ENCODE measurements at places on chromosomes 2 and 18. TPM values are rescaled to one million over a fixed set of nuclear protein-coding genes. Genes with fewer than 3 reads are reported as not detected.
A peak's percentile ranks its signal among the peaks of the same experiment; 100 is the strongest.

Gene C2orf66
- not detected for total RNA-seq

Gene FBXO15
- total RNA-seq, result 0.90 TPM

Gene STPG4
- 0.28 TPM for total RNA-seq

Gene RGPD4
- not detected for total RNA-seq

Gene ITGA4
- total RNA-seq, result 20.6 TPM

Gene VAMP8
- 0.83 TPM for total RNA-seq

Gene VWC2L
- not detected for total RNA-seq

Gene FNDC4
- total RNA-seq, result 7.3 TPM

- no peaks in the 10 kb centered on the region for H3K27me3 ChIP-seq
- H3K4me1 ChIP-seq, result no peaks in the 10 kb centered on the region
- DNase-seq, result peak; percentile 19
- H3K36me3 ChIP-seq, result no peaks in the 10 kb centered on the region
- no peak overlapping the region for H3K4me3 ChIP-seq
Measured at GRCh38 chr2:168935810-168936581, 34.9 kb downstream of the G6PC2 start.

DNA sequence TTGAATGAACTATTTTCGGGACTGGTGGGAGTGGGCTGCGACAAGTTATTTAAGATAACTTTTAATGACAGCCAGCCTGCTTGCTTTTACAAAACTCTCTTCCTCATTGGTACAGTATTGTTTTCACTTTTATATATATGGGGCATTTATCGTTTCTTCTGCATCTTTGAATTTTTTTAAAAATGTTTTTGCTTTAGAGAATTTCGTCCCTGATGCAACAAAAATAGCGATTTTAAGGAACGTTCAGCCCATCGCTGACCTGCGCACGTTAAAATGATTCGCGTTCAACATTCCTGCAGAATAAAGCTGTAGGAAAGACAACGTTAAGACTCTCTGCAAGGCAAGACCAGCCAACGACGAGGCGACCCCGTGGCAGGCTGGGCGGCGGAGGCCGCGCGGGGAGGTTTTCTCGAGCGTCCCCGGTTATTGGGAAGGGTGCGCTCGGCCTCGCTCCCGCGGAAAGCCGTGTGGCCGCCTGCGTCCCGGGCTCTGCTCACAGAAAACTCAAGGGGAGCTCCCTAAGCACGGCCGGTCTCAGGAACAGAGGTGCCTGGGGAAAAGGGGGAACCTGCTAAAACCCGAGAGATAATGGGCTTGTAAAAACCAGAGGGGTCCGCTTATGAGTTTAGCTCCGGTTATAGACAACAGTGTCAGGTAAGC lies 3.0 kb downstream of the PAX8 start:
- H3K4me1 ChIP-seq, result no peaks in the 10 kb centered on the region
- DNase-seq, result no peak
- no peaks in the 10 kb centered on the region for H3K36me3 ChIP-seq
- no peak overlapping the region for H3K4me3 ChIP-seq

GRCh38 chr2:133158024-133158423 lies 410.2 kb downstream of the NCKAP5 start:
- no peak for DNase-seq
- H3K27ac ChIP-seq, result no peak overlapping the region
- H3K4me1 ChIP-seq, result no peaks in the 10 kb centered on the region
- no peak overlapping the region for H3K4me3 ChIP-seq

- H3K27ac ChIP-seq, result no peak overlapping the region
- H3K27me3 ChIP-seq, result no peaks in the 10 kb centered on the region
- H3K4me3 ChIP-seq, result no peak overlapping the region
- no peaks in the 10 kb centered on the region for H3K4me1 ChIP-seq
- H3K36me3 ChIP-seq, result peaks cover 16% of the 10 kb centered on the region
- no peak for DNase-seq
Measured at GRCh38 chr2:201276511-201276910, 16.2 kb downstream of the CASP8 start.

- no peak overlapping the region for H3K4me3 ChIP-seq
- DNase-seq, result no peak
- peaks cover 17% of the 10 kb centered on the region for H3K27me3 ChIP-seq
- H3K4me1 ChIP-seq, result no peaks in the 10 kb centered on the region
- H3K36me3 ChIP-seq, result no peaks in the 10 kb centered on the region
- H3K27ac ChIP-seq, result no peak overlapping the region
Measured at GRCh38 chr18:25704494-25704893, 352.5 kb upstream of the ZNF521 start.

- no peak overlapping the region for H3K4me3 ChIP-seq
- no peaks in the 10 kb centered on the region for H3K36me3 ChIP-seq
- no peaks in the 10 kb centered on the region for H3K4me1 ChIP-seq
- DNase-seq, result no peak
- no peak overlapping the region for H3K27ac ChIP-seq
Measured at GRCh38 chr2:180110469-180110868, 103.4 kb upstream of the CWC22 start.

- peak; percentile 42 for DNase-seq
- H3K36me3 ChIP-seq, result peaks cover 11% of the 10 kb centered on the region
- no peak overlapping the region for H3K4me3 ChIP-seq
- H3K27ac ChIP-seq, result peak overlapping the region; percentile 77
Measured at GRCh38 chr2:127508023-127508630, 18.2 kb downstream of the IWS1 start.

DNA sequence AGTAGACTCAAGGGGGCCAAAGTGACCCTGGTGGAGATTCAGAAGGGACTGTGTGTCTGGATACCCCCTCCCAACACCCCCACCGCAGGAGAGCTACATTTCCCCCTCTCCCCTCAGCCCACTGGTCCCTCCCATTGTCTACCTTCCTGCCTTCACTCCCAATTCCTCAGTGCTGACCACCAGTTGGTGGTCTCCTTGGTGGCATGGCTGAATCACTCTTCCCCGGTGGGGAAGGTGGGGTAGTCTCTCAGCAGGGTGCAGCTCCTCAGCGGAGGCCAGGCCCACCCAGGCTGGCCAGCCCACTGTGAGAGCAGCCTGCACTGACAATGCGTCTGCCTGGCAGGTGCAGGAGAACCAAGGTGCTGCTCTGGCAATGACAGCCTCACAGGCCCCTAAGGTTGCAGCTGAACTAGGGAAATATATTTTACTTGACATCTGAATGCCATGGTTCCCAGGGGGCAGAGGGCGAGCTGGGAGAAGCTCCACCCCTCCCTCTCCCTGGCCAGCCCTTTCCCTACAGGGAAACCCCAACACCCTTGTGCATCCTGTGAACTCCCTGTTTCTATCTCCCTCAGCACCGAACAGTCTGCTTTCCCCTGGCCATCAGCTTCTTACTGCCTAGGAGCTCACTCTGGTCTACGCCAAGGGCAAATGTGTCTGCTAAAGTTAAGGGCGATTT lies 62.6 kb upstream of the PAX8 start:
- no peak overlapping the region for H3K4me3 ChIP-seq
- H3K36me3 ChIP-seq, result no peaks in the 10 kb centered on the region
- no peak overlapping the region for H3K27ac ChIP-seq
- DNase-seq, result no peak

DNA sequence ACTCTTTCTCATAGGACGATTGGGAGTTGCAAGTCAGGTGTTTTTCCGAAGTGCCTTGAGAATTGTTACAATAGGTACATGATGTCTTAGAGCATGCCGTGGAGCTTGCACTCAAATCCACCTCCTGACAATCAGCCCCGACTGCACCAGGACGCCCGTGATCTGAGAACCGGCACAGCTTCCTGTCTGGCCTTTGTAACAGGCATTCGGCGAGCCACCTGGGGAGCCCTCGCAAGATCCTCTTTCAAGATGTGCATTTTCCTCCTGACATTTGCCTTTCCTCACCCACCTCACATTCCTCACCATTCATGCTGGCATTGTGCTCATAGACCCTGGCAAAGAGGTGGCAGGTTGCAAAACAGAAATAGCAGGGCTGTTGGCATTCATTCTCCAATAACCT lies 427.3 kb downstream of the GALR1 start:
- no peak overlapping the region for H3K4me3 ChIP-seq
- no peaks in the 10 kb centered on the region for H3K27me3 ChIP-seq

DNA sequence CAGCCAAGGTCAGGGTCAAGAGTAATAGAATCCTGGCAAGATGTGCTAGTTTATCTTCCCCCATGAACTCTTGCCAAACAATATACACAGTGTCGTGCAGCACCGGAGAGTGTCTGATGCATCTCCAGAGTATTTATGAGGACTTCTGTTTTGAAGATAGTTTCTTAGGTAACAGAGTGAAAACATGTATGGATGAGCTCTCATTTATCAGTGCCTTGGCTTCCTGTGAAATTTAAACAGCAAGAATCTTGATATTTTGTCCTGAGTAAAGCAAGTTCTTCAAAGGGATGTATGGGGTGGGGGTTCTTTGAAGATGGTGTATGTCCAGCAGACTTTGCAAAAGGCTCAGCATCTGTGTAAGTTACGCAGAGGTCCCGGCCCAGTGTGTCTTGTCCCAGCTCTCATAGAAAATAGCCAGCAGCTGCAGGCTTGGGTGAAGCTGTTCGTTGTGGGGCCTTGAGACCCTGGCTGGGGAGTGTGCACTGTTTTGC lies 361.0 kb upstream of the NT5C1B start:
- H3K36me3 ChIP-seq, result no peaks in the 10 kb centered on the region
- peak overlapping the region; percentile 73 for H3K27ac ChIP-seq
- H3K4me3 ChIP-seq, result no peak overlapping the region
- H3K4me1 ChIP-seq, result peaks cover 9% of the 10 kb centered on the region

- H3K36me3 ChIP-seq, result no peaks in the 10 kb centered on the region
- DNase-seq, result no peak
- no peaks in the 10 kb centered on the region for H3K27me3 ChIP-seq
- H3K27ac ChIP-seq, result no peak overlapping the region
- no peaks in the 10 kb centered on the region for H3K4me1 ChIP-seq
Measured at GRCh38 chr2:168710754-168711467, 91.5 kb upstream of the NOSTRIN start.

GRCh38 chr2:205768341-205768740 lies 86.0 kb downstream of the NRP2 start:
- peaks cover 36% of the 10 kb centered on the region for H3K36me3 ChIP-seq
- peak overlapping the region; percentile 69 for H3K27ac ChIP-seq
- DNase-seq, result peak; percentile 15
- no peak overlapping the region for H3K4me3 ChIP-seq

DNA sequence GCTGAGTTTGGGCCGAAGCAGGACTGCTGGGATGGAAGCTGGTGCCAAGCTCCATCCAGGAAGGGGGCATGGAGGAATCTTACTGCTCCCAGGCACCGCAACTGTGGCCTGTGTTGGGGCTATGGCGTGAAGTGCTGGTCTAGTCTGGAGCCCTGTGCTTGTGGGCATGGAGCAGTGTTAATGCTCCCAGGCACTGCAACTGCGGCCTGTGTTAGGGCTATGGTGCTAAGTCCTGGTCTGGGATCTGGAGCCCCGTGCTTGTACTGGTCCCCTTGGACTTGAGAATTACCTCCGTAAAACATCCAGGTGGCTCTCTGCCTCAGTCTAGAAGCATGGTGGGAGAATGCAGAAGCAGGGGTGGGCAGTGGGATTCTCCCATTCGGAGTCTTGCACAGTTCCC lies 1379.4 kb upstream of the ACVR2A start:
- no peak for DNase-seq
- H3K27me3 ChIP-seq, result no peaks in the 10 kb centered on the region
- no peak overlapping the region for H3K4me3 ChIP-seq
- H3K4me1 ChIP-seq, result no peaks in the 10 kb centered on the region
- H3K27ac ChIP-seq, result no peak overlapping the region

GRCh38 chr2:71347517-71347916 lies 15.9 kb downstream of the ZNF638 start:
- peaks cover 13% of the 10 kb centered on the region for H3K36me3 ChIP-seq
- no peak overlapping the region for H3K27ac ChIP-seq
- no peaks in the 10 kb centered on the region for H3K27me3 ChIP-seq
- H3K4me1 ChIP-seq, result no peaks in the 10 kb centered on the region

- no peaks in the 10 kb centered on the region for H3K4me1 ChIP-seq
- DNase-seq, result no peak
- no peaks in the 10 kb centered on the region for H3K27me3 ChIP-seq
Measured at GRCh38 chr18:37162551-37162950, 333.6 kb downstream of the KIAA1328 start.

- H3K27me3 ChIP-seq, result peaks cover 2% of the 10 kb centered on the region
- H3K4me1 ChIP-seq, result no peaks in the 10 kb centered on the region
- no peak for DNase-seq
- no peak overlapping the region for H3K4me3 ChIP-seq
- no peaks in the 10 kb centered on the region for H3K36me3 ChIP-seq
Measured at GRCh38 chr2:95388856-95389244, 13.7 kb upstream of the FAHD2A start.

Measured in IMR-90 (cell line).